B cell (primary cell): ENCODE measurements at places on chromosomes 4 and X. TPM values are rescaled to one million over a fixed set of nuclear protein-coding genes. Genes with fewer than 3 reads are reported as not detected.

The SMIM43 gene
- not detected in 2 replicates for total RNA-seq

The SAP30 gene
- 2.5 and 2.7 TPM in 2 replicates for total RNA-seq

The UGT2B7 gene
- total RNA-seq = not detected in 2 replicates

The RPGR gene
- total RNA-seq = 26.3 and 26.8 TPM in 2 replicates

The DUSP21 gene
- not detected in 2 replicates for total RNA-seq

The SPANXB1 gene
- not detected in 2 replicates for total RNA-seq

The FATE1 gene
- not detected in 2 replicates for total RNA-seq

The TTC29 gene
- total RNA-seq = not detected in 2 replicates

The ITGB1BP2 gene
- 3.7 and 4.3 TPM in 2 replicates for total RNA-seq

The PLXNB3 gene
- not detected in 2 replicates for total RNA-seq

The RASSF6 gene
- 13.1 and 14.6 TPM in 2 replicates for total RNA-seq

The HS6ST2 gene
- not detected in 2 replicates for total RNA-seq

- no peak overlapping the region for H3K4me3 ChIP-seq
- H3K27ac ChIP-seq = no peak overlapping the region
- no peaks in the 10 kb centered on the region for H3K27me3 ChIP-seq
- DNase-seq = no peak
- H3K4me1 ChIP-seq = no peaks in the 10 kb centered on the region
Observed at GRCh38 chr4:22435652-22436051, 80.2 kb downstream of the ADGRA3 start.

DNA sequence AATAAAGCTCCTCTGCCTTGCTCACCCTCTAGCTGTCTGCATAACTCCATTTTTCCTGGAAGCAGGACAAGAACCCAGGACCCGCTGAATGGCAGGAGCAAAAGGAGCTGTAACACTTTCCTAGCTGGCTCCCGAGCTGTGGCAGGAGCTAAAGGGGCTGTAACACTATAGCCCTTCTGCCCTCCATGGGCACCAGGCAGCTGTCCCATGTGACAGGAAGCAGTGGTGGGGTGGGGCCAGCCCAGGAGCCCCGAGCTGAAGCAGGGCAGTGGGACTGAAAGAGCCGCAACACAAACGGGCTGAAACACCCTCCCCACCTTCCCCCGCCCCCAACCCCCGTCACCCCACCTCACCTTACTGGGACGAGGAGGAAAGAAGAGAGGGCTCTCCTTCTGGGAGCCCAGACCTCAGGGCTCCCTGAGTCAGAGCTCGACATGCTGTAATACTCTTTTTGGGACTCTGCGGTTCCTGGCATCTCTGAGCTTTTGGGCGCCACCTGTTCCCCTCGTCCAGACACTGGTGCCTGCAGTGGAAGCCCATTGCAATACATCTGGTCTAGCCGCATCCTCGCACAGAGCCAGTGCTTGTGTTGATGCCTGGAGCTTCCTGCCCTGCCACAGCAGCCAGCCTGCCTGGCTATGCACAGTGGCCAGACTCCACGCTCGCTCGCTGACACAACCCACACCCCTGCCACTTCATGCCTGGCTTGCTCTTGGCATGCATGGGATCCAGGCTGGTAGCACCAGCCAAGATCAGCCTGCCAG, 39.4 kb downstream of the PPM1K start:
- H3K4me3 ChIP-seq = peak overlapping the region; percentile 23
- H3K27me3 ChIP-seq = no peaks in the 10 kb centered on the region
- no peaks in the 10 kb centered on the region for H3K36me3 ChIP-seq
- H3K27ac ChIP-seq = no peak overlapping the region

- H3K36me3 ChIP-seq = no peaks in the 10 kb centered on the region
- no peaks in the 10 kb centered on the region for H3K4me1 ChIP-seq
- no peak overlapping the region for H3K4me3 ChIP-seq
- H3K27ac ChIP-seq = no peak overlapping the region
Observed at GRCh38 chr4:55524844-55525571, 21.7 kb downstream of the CLOCK start.

DNA sequence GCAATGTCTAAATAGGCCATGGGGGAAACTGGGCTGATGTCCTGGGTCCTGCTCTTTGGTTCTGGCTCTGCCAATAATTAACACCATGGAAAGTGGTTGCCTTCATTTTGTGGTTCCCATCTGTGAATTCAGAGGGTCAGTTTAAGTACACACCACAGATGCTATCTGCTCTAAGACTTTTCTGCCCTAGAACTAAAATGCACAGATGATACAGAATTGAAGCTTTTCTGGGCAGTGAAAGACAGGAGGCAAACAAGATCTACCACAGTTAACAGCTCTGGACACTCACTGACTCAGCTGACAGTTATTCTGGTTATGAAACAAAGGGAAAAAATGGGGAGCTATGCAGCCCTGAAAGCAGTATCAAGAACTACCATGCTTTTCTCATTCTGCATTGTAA, 37.3 kb downstream of the APBB2 start:
- H3K36me3 ChIP-seq = no peaks in the 10 kb centered on the region
- no peak for DNase-seq
- no peaks in the 10 kb centered on the region for H3K27me3 ChIP-seq
- no peak overlapping the region for H3K4me3 ChIP-seq

GRCh38 chr4:127669691-127670090, 36.9 kb downstream of the INTU start:
- H3K4me3 ChIP-seq = no peak overlapping the region
- H3K27me3 ChIP-seq = no peaks in the 10 kb centered on the region
- DNase-seq = no peak
- no peaks in the 10 kb centered on the region for H3K36me3 ChIP-seq

- H3K4me3 ChIP-seq = no peak overlapping the region
Observed at GRCh38 chr4:5956285-5957021, 61.8 kb downstream of the C4orf50 start.

DNA sequence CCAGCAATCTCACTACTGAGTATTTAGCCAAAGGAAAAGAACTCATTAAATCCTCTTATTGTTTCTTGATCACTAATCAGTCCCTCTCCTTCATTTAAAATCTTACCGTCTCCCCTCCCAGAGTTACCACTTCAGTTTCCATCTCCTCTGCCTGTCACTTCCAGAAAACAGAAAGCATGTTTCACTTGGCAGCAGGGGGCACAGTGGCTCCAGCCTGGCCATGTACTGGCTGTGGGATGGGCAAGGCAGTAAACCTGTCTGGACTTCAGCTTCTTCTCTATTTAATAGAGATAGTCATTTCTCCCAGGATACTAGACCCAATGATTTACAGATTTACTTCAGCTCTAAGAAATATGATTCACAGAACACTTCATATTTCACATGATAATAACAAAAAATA, 63.2 kb downstream of the CD40LG start:
- DNase-seq = peak; percentile 29
- H3K4me1 ChIP-seq = peaks cover 32% of the 10 kb centered on the region
- no peak overlapping the region for H3K4me3 ChIP-seq
- no peaks in the 10 kb centered on the region for H3K27me3 ChIP-seq
- H3K27ac ChIP-seq = peak overlapping the region; percentile 87

DNA sequence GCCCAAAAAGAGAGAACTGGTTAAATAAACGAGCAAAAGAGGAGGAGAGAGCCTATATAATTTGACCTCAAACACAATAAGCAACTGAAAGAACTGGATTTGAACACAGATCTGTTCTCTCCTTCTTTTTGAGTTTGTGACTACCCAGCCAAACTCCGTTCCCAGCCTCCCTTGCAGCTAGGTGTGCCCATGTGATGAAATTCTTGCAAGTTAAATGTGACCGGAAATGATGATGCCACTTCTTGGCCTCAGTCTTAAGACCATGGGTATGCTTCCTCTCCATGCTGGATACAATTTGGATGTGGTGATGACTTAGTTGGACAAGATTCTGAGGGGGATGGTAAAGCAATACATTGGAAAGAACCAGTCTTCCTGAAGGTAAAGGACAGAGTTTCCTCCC, 204.1 kb downstream of the PTTG2 start:
- H3K27ac ChIP-seq = no peak overlapping the region
- no peak overlapping the region for H3K4me3 ChIP-seq
- H3K27me3 ChIP-seq = no peaks in the 10 kb centered on the region
- DNase-seq = no peak
- H3K36me3 ChIP-seq = no peaks in the 10 kb centered on the region
- H3K4me1 ChIP-seq = peaks cover 11% of the 10 kb centered on the region

DNA sequence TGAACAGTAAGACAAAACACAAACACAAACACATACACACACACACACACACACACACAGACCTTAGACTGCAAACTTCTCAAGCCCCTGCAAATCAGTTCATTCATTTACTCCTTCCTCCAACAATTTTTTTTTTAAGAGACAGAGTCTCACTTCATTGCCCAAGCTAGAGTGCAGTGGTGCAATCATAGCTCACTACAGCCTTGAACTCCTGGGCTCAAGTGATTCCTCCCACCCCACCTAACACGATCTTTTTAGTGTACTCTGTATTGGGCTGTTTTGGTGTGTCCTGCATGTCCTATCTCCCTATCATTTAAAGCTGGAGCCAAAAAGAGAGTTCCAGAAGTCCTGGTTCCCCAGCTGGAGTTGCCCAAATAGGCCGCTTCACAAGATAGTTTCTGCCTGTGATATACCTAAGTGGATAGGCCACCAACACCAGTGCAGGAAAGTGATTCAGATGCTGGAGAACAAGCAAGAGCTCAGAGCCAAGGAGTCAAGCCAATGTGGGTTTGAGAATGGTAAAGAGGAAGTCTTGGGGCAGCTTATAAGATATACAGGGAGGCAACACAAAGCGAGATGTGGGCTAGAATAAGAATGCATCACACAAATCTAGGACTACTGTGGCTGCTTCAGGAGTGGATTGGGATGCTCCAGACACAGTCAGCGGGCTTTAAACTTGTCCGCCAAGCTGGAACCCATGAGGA, 85.4 kb upstream of the RAPGEF2 start:
- no peaks in the 10 kb centered on the region for H3K27me3 ChIP-seq
- no peak overlapping the region for H3K4me3 ChIP-seq
- peak; percentile 32 for DNase-seq
- H3K36me3 ChIP-seq = no peaks in the 10 kb centered on the region
- H3K27ac ChIP-seq = no peak overlapping the region
- peaks cover 13% of the 10 kb centered on the region for H3K4me1 ChIP-seq

DNA sequence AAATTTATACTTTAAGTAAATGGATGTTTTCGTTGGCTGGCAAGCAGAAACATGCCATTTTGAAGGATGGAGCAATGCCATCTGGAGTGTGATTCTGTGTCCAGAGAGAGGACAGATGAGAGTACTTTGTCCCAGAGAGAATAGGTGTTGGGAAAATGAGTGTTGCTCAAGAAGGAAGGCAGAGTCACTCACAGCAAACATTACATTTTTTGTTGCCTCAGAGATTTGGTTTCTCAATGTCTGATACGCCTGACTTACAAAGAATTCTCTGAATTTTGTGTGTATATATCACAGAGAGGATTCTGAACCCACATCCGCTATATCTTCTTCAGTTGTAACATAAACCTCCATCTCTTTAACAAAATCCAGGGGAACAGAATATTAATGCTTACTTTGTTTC, 102.8 kb upstream of the PCDH18 start:
- DNase-seq = no peak
- no peaks in the 10 kb centered on the region for H3K27me3 ChIP-seq
- no peaks in the 10 kb centered on the region for H3K36me3 ChIP-seq
- no peaks in the 10 kb centered on the region for H3K4me1 ChIP-seq
- no peak overlapping the region for H3K4me3 ChIP-seq

- H3K4me1 ChIP-seq = peaks cover 10% of the 10 kb centered on the region
- no peaks in the 10 kb centered on the region for H3K27me3 ChIP-seq
- H3K36me3 ChIP-seq = no peaks in the 10 kb centered on the region
- H3K4me3 ChIP-seq = no peak overlapping the region
- no peak for DNase-seq
Observed at GRCh38 chr4:145843148-145843547, 95.5 kb downstream of the ZNF827 start.

GRCh38 chr4:95551653-95552052, 2.9 kb upstream of the UNC5C start:
- DNase-seq = no peak
- H3K27me3 ChIP-seq = peaks cover 17% of the 10 kb centered on the region
- H3K4me3 ChIP-seq = no peak overlapping the region
- no peaks in the 10 kb centered on the region for H3K36me3 ChIP-seq
- H3K4me1 ChIP-seq = no peaks in the 10 kb centered on the region

GRCh38 chrX:7444967-7445366, 297.0 kb upstream of the PUDP start:
- DNase-seq = no peak
- no peaks in the 10 kb centered on the region for H3K27me3 ChIP-seq
- H3K4me1 ChIP-seq = no peaks in the 10 kb centered on the region
- no peak overlapping the region for H3K4me3 ChIP-seq

- H3K27me3 ChIP-seq = no peaks in the 10 kb centered on the region
- H3K4me1 ChIP-seq = no peaks in the 10 kb centered on the region
- no peak for DNase-seq
Observed at GRCh38 chrX:149037281-149037870, 467.7 kb downstream of the IDS start.

GRCh38 chr4:104906276-104906675, 240.4 kb upstream of the TET2 start:
- no peaks in the 10 kb centered on the region for H3K36me3 ChIP-seq
- no peak overlapping the region for H3K4me3 ChIP-seq
- no peak for DNase-seq
- H3K27ac ChIP-seq = no peak overlapping the region

- no peak for DNase-seq
- H3K27me3 ChIP-seq = no peaks in the 10 kb centered on the region
- no peak overlapping the region for H3K27ac ChIP-seq
- peaks cover 22% of the 10 kb centered on the region for H3K4me1 ChIP-seq
- H3K4me3 ChIP-seq = no peak overlapping the region
Observed at GRCh38 chrX:41445781-41446358, 1.3 kb upstream of the NYX start.

DNA sequence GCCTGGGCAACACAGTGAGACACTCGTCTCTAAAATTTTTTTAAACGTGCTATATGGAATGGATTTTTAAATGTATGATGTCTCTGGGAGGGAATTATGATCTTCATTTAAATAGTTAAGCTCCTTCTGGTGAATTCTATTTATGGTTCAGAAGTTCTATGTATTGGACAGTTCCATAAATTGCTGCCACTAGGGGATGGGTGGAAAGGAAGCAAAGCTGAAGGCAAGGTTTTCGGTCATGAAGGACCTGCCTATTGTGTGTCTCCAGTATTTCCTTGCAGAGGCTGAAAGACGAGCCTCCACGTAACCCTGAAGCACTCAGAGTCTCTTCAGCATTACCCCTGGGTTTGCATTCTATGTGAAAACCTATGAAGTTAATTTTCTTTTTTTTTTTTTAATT, 451.5 kb upstream of the FAT1 start:
- no peak for DNase-seq

DNA sequence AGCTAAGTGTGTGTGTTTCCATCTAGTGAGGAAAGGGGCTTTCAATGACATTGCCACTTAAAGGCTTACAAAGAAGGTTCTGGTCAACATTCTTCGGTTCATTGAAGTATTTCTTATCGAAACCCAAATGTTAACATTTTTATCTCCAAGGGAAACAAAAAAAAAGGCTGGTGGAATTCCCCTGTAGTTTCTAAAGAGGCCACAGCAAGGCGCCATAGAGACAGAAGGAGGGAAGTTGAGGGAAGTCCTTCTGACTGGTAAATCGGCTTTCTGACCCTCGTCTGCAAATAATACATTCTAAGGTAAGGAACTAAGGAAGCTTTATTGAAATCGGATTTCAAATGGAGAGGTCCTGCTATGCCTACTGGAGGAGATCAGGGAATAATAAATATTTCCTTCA, 1.7 kb upstream of the ZFP42 start:
- no peaks in the 10 kb centered on the region for H3K36me3 ChIP-seq
- no peaks in the 10 kb centered on the region for H3K27me3 ChIP-seq
- no peak for DNase-seq
